Mesenchymal stem cell (in vitro differentiated cells and primary cell): ENCODE measurements at places on chromosomes 7 and 10.
A peak's percentile ranks its signal among the peaks of the same experiment; 100 is the strongest.

- no peak overlapping the region for H3K4me3 ChIP-seq
- no peak overlapping the region for H3K27ac ChIP-seq
These were observed 17.1 kb downstream of the OGDHL start for GRCh38 chr10:49744924-49745605.

DNA sequence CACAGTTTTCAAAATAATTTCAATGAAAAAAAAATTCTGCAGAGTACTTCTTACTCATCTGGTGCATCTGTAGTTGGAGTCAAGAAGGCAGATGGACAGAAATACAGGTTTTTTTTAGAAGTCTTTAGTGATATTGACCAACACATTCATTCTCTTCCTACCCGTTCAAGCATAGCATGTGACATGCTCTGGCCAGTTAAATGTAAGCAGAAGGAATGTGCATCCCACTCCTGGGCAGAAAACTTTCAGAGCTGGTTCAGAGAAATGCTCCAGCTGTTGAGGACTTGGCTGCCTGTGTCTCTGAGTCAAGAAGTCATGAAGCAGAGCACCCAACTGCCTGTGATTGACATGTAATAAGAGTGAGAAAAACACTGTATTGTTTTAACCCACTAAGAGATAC lies 665.3 kb upstream of the IGFBP3 start:
- H3K4me1 ChIP-seq, result peaks cover 4% of the 10 kb centered on the region
- no peak overlapping the region for H3K27ac ChIP-seq
- H3K4me3 ChIP-seq, result no peak overlapping the region

DNA sequence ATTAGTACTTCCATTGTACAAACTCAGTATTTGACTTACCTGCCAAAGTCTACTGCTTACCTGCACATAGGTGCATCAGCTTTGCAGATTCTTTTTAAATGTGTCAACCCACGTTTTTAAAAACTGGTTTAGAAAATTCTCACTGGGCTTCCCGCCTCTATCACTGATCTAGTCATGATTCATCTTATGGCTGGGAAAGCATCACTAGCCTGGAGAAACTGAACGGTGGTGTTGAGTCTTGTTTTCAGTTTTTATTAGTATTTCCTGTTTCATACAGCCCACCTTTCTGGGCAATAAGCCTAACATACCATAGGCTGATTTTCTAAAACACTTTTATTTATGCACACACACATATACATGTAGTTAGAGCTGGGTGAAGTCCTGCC lies 19.7 kb downstream of the DOCK1 start:
- DNase-seq, result no peak
- H3K27ac ChIP-seq, result no peak overlapping the region
- no peaks in the 10 kb centered on the region for H3K4me1 ChIP-seq
- no peaks in the 10 kb centered on the region for H3K27me3 ChIP-seq
- peak overlapping the region; percentile 38 for H3K4me3 ChIP-seq

- no peak overlapping the region for H3K4me3 ChIP-seq
- DNase-seq, result no peak
- H3K36me3 ChIP-seq, result peaks cover 6% of the 10 kb centered on the region
These were observed 11.7 kb downstream of the GPER1 start for GRCh38 chr7:1099637-1100036.
